Stimulated activated naive CD4-positive, alpha-beta T cell treated with Interleukin-2 at 50 U/mL for 16 hours (primary cell): ENCODE measurements at places on chromosomes 7 and 10.

GRCh38 chr7:82257118-82257695 is 186.4 kb downstream of the CACNA2D1 start:
- no peak for DNase-seq

DNA sequence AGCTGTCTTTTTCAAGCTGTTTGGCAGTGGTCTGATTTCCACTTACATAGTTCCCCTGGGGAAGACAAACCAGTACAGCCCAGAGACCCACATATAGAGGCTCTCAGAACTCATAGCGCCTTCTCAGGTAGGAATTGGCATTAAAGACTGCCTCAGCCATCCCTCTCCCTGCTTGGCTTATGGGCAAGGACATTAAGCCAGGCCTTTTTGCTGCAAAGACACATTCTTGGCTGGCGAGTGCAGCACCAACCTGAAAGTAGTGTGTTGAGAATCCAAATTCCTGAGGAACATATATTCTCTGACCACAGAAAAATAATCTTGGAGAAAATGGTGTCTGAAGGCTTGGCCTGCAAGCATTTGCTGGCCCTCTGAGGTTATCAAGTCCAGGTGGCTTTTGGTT is 39.2 kb upstream of the HPS1 start:
- DNase-seq = no peak

- no peak for DNase-seq
Observed at GRCh38 chr7:131638641-131639430, 82.4 kb upstream of the PODXL start.

- no peak for DNase-seq
Observed at GRCh38 chr7:132084776-132085388, 491.4 kb downstream of the PLXNA4 start.

DNA sequence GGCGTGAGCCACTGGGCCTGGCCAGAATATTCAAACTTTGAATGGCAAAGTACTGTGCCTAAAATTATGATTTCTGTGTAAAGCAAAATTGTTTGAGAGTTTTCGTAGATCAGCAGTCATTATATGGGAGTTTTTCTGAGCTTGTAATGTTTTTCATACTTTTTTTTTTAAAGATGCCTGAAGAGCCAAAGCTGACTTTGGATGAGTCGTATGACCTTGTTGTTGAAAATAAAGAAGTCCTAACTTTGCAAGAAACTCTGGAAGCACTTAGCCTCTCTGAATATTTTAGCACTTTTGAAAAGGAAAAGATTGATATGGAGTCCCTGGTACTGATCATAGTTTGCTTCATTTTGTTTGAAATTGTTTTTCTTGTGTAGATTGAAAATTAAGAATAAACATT is 26.7 kb downstream of the SEC23IP start:
- DNase-seq = no peak
